ENCODE measurements at places on chromosomes 16 and 17.

- no peak for DNase-seq
These were observed 14.9 kb upstream of the TEX2 start for GRCh38 chr17:64277831-64278562.

DNA sequence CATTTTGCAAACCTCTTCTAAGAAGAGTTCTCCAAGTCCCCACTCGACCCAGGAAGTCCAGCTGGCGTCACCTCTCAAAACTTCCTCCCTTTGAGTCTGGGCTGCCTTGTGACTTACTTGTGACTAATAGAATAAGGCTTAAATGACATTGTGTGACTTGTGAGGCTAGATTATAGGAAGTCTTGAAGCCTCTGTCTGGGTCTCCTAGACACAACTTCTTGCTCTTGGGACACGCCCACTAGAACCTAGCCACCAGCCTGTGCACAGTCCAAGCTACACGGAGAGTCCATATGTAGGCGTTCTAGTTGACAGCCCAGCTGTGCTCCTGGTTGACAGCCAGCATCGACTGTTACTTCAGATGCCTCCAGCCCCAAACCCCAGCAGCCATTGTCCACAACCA, 66.7 kb upstream of the TANC2 start:
- DNase-seq: no peak

GRCh38 chr17:16129441-16130205, 85.7 kb downstream of the NCOR1 start:
- no peak for DNase-seq

DNA sequence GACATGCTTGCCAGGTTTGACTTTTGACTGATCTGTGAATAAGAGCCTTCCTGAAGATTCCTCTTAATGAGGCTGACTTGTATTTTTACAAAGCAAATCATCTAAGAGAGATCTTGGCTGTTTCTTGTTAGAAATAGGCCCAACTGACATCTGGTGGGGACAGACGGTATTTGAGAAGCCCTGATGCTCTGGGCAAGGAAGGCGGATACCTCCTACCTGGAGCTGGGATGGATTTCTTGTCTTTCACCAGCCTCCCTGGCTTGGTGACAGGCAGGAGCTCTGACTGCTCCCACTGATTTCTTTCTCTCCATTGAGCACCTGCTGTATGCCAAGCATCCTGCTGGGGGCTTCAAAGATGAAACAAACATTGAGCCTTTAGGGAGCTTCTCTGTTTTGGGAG, 40.4 kb downstream of the AKAP1 start:
- no peak for DNase-seq

- DNase-seq: peak; percentile 18
These were observed 25.0 kb downstream of the COX4I1 start for GRCh38 chr16:85824161-85825135.
